Activated CD4-positive, CD25-positive, alpha-beta regulatory T cell treated with anti-CD3 and anti-CD28 coated beads, Interleukin-2, amount 50 U/mL, for 16 hours (primary cell): ENCODE measurements at places on chromosomes 13 and 19.

- DNase-seq, result no peak
These were observed 6.5 kb downstream of the ZNF671 start for GRCh38 chr19:57720878-57721277.

DNA sequence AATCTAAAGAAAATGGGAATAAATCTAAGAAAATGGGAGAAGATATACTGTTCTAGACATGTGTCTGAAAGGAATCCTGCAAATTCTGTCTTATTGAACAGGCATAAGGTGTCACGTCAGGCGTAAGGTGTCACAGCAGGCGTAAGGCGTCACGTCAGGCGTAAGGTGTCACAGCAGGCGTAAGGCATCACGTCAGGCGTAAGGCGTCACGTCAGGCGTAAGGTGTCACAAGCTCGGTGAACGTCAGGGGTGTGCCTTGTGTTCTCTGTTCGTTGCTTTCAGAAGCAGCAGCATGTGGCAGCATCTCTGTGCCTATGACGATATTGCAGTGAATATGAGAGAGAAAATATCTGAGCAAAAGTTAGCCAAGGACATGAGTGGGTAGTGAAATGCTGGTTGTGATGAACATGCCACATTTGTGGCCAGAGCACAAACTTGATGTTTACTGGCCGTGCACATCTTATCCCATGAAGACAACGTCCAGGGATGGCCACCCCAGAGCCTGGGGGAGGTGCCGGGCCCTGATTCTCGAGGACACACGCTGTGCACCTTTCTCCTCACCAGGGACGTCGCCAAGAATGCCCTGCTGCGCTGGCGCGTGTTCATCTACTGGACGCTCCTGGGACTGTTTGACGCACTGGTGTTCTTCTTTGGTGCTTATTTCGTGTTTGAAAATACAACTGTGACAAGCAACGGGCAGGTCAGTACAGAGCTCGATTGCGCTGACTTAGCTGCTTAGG lies 107.0 kb upstream of the MCF2L start:
- no peak for DNase-seq

DNA sequence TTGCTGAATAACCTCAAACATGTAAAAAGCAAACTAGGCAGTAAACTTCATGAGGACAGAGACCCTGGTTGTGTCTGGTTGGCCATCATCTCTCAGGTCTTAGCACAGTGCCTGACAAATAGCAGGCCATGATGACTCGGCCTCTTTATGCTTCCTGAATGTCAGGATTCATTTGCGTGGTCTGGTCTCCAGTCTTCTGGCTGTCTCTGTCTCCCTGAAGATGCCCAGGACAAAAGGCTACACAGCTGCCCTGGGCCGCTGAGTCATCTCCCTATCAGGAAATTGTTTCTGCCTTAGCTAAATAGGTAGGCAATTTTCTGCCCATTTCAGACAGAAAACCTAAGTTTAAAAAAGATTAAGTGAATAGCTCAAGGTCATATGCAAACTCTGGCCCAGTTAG lies 84.1 kb upstream of the FNDC3A start:
- DNase-seq, result no peak

DNA sequence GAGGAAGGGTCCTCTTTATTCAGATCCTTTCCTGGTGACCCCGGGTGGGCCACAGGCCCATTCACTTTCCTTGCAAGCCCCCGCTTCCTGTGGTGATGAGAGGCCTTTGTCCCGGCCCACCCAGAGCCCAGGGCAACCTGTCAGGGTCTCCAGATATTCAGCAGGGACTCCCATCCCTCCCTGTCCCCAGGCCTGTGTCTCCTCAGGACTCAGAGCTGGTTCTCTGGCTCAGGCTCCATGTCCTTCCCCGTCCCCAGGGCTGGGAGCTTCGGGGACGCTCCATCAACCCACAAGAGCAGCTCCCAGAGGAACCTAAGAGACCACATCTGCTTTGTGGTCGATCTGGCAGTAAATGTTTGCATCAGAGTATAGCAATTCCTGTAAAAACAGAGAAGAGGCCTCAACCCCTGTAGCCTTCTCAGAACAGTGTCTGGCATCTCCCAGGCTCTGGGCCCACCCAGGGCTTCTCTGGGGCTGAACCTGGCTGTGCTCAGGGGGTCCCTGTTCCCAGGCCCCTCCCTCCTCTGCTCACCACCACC lies 7.8 kb downstream of the CEACAM4 start:
- no peak for DNase-seq

DNA sequence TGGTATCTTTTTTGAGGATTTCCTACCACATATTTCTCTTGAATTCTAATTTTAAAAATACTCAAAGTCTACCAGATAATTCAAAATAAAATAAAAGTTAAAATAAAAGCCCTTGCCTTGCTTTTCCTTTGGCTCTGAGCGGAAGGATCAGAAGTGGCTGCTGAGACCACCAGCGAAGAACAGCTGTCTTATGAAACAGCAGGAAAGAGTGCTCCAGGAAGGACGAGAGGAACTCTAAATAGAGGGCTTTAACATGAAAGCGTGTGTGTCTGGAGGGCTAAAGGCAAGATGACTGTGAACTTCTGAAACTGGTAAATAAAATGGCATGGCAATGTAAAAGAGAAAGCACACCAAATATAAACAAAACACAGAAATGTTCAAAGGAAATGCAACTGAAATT lies 521.5 kb upstream of the SPRY2 start:
- DNase-seq, result no peak

DNA sequence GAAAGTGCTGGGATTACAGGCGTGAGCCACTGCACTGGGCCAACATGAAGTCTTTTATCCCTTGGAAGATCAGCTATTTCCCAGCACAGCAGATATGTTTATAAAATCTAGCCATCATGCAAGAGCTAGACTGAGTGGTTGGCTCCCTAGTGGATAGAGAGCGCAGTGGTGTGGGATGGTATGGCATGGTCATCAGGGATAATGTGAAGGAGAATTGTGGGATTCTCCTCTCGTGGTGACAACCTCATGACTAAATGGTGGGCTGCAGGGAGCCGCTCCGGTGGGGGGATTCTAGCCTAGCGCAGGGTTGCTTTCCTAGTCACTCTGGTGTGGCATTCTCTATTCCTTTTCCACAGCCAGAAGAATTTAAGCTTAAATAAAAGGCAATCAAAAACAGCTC lies 43.3 kb upstream of the GPI start:
- DNase-seq, result no peak

DNA sequence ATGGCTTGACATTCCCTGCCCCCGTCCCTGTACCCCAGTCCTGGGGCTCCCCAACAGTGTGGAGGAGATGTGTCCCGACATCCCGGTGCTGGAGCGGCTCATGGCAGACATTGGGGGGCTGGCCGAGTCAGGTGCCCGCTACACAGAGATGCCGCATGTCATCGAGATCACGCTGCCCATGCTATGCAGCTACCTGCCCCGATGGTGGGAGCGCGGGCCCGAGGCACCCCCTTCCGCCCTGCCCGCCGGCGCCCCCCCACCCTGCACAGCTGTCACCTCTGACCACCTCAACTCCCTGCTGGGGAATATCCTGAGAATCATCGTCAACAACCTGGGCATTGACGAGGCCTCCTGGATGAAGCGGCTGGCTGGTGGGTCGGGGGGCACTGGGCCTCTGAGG lies 83.8 kb downstream of the RYR1 start:
- no peak for DNase-seq

- DNase-seq, result no peak
These were observed 257.5 kb downstream of the ITGBL1 start for GRCh38 chr13:101709952-101710351.

DNA sequence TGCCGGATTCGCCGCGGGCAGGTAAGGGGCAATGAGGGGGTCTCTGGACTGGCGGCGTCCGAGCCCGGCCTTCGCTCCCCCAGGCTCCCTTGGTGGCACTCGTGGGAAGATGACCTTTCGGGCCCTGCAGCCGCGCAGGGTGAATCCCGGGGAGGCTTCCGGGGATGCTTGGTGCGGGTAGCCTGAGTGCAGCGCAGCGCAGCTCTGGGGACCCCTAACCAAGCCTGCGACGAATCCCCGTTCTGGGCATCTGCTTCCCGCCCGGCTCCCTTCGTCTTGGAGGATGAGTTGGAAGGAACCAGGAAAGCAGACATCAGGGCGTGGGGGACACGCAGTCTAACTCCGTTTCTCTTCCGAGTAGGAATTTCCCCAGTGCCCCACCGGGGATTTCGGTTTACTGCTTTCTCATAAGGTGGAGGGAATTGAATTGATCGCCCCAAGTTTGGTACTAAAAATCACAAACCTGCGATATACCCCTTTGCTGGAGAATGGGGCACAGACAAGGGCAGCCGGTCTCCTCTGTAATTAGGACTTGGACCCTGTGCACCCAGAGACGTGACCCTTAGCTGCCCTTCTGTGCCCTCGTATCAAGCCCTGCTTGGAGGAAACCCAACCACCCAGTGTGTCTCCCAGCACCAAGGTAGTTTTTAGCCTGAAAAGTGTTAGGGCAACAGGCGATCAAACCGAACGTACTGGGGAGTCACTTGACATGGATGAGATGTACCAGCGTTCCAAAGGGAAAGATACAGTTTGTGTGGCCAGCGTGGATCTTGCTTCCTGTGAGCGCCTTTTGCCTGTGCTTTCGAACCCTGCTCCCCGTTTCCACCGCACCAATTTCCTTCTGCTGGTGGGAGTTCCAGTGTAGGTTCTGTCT lies 1.0 kb downstream of the GPC5 start:
- DNase-seq, result no peak

- no peak for DNase-seq
These were observed 121.8 kb downstream of the TBC1D4 start for GRCh38 chr13:75360170-75360569.

GRCh38 chr13:25608181-25608580 lies 236.4 kb downstream of the ATP8A2 start:
- DNase-seq, result no peak

DNA sequence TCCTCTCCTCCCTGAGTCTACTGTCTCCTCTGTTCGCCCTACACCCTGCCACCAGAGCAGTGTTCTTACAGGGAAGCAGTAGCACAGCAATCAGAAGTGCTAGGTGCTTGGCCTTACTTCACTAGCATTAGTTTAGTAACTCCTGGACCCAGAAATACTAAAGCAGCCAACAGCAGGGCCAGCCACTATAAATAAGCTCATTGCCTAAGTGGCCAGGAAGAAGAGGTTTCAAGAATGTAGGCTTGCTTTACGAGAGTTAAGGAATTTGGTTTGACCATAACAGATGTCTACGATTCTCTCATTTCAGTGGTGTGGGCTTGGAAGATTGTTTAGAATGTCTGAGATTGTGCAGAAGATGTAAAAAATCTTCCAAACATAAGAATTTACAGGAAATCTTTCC lies 103.3 kb downstream of the ZAR1L start:
- DNase-seq, result no peak

- no peak for DNase-seq
These were observed 22.1 kb downstream of the COLGALT1 start for GRCh38 chr19:17577457-17578097.

DNA sequence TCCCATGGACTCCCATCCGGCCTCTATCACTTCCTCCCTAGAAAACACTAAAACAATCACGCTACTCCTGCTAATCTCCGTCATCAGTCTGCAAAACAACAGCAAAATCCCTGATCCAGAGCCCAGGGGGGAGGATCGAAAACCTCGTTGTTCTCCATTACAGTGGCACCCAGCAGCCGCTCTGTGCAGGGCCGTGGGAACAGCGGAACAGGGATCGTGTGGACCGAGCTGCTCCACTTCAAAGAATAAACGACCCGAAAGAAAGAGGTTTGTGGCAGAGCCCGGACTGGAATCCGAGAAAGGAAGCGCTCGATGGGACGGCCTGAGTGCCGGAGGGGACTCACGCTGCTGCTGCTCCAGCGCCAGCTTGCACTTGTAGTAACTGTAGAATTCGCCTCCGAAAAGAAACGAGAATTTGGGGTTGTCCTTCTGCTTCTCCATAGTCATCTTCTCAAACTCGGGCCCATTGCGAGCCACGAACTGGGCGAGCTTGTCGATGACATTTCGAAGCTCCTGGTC lies 652 bp downstream of the CHERP start:
- no peak for DNase-seq

- no peak for DNase-seq
These were observed 69.2 kb upstream of the TM9SF2 start for GRCh38 chr13:99431927-99432608.

GRCh38 chr13:28356561-28357021 lies 138.3 kb downstream of the FLT1 start:
- DNase-seq, result no peak

DNA sequence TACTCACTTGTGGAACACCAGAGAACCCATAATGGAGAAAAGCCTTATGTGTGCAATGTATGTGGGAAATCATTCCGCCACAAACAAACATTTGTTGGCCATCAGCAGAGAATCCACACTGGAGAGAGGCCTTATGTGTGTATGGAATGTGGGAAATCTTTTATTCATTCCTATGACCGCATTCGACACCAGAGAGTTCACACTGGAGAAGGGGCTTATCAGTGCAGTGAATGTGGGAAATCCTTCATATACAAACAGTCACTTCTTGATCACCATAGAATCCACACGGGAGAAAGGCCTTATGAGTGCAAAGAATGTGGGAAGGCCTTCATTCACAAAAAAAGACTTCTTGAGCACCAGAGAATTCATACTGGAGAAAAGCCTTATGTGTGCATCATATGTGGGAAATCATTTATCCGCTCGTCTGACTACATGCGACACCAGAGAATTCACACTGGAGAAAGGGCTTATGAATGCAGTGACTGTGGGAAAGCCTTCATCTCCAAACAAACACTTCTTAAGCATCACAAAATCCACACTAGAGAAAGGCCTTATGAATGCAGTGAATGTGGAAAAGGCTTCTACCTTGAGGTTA lies 10.9 kb downstream of the ZNF549 start:
- DNase-seq, result no peak

- DNase-seq, result peak; percentile 93
These were observed 5.4 kb downstream of the MAMSTR start for GRCh38 chr19:48713864-48714755.

DNA sequence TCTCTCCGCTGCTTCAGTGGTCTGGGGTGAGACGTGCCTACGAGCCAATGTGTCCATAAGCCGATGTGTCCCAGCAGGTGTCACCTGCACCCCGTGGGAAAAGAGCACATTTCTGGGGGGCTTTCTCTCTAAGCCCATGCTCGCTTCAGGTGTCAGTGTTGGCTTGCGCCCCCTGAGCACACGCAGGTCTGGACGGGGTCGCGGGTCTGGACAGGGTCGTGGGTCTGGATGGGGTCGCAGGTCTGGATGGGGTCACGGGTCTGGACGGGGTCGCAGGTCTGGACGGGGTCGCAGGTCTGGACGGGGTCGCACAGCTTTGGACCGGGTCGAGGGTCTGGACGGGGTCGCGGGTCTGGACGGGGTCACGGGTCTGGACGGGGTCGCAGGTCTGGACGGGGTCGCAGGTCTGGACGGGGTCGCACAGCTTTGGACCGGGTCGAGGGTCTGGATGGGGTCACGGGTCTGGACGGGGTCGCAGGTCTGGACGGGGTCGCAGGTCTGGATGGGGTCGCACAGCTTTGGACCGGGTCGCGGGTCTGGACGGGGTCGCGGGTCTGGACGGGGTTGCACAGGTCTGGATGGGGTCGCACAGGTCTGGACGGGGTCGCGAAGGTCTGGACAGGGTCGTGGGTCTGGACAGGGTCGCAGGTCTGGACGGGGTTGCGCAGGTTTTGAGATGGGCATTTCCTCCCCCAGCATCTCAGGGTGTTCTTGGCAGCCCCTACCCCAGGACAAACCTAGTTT lies 24.5 kb upstream of the TFDP1 start:
- DNase-seq, result no peak

GRCh38 chr13:30413842-30414241 lies 8.5 kb upstream of the UBE2L5 start:
- DNase-seq, result no peak
